ENCODE measurements at places on chromosomes 7 and 10. TPM values are rescaled to one million over a fixed set of nuclear protein-coding genes. Genes with fewer than 3 reads are reported as not detected.

The SH2B2 gene
- total RNA-seq, result 9.9 TPM

The SORCS1 gene
- total RNA-seq, result 25.6 TPM

The SPDYE3 gene
- total RNA-seq, result not detected

GRCh38 chr10:11440250-11441150 is 170.9 kb downstream of the USP6NL start:
- DNase-seq, result no peak

GRCh38 chr10:101453791-101454718 is 100.1 kb downstream of the BTRC start:
- no peak for DNase-seq

The TMEM168 gene
- total RNA-seq, result 39.6 TPM

DNA sequence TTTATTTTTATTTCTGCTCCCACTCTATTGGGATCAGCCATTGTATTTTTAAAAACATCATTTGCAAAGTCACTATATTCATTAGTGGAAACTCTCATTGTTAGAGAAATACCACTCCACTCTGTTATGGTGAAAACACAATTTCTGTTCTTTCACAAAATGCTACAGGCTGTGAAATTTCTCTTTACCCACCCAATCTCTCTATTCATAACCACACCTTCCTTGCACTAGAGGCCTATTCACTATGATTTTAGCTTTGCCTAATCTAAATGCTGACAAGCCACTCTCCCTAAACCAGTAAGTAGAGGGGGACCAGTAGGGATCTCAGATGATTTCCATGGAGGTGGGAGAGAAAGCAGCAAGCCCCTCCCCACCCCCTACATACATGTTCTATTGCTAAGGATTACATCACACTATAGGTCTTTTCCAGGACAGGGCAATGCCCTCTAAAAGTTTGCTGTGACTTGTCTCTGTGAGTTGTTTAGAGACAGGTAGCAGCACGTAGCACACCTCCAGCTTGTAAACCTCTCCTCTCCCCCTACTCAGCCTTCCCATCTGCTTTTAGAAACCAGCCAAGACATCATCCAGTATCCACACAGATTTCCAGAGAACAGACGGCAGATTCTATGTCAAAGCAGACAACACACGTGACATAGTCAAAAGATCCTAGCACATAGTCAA is 58.3 kb upstream of the PPP1R3C start:
- no peak for DNase-seq

The AGR3 gene
- total RNA-seq, result not detected

DNA sequence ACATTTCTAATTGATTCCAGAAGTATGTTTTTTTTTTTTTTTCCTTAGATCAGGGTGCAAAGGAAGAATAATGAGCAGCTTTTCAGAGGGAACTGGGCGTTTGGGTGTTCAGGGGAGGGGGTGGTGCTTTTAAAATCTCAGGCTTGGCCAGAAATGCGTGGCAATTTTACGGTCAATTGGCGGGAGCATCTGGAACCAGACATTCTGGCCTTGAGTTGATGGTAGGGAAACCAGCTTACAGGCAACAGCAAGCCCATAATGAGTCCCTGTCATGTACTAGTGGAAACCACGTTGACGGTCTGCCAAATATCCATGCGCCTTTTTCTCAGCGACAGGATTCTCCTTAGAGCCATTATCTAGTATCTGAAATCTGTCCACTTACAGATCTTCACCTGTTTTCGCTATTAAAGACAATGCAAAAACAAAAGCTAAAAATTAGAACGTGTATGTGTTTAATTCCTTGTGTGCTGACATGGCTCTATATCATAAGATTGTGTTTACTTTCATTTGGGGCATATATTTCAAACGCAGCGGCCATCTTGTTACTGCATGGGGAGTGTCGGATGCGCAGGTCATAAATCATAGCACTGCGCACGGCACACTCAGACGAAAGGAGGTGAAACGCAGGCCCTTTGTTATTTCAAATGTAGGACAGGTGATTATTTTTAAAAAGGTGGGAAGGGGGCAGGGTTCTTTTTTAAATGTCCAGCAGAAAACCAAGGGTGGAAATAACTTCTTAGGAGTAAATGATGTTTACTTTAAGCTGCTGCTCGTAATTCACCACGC is 209.2 kb downstream of the AGMO start:
- DNase-seq, result no peak

The STOX1 gene
- 16.2 TPM for total RNA-seq

The NUDCD3 gene
- 59.2 TPM for total RNA-seq

GRCh38 chr10:32263300-32263699 is 83.7 kb downstream of the EPC1 start:
- DNase-seq, result no peak

The RAMP3 gene
- 1.4 TPM for total RNA-seq

- no peak for DNase-seq
Measured at GRCh38 chr10:3866332-3866731, 81.3 kb upstream of the KLF6 start.

The FANK1 gene
- total RNA-seq, result 4.4 TPM

DNA sequence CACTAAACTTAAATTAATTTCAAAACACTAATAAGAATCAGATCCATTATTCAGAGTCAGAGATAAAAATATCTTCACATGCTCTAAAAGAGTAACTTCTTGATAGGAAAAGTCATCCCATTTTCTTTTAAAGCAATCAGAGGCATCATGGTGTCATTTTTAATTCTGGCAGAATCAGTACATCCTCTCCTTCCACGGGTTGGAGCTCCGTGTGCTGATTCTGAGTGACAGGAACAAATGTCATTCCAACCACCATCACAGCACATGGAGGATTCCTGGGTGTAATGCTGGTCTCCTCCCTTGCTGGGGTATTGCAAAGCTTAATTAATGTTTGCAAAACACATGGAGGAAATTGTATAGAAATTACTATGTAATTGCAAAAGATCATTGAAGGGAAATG is 114.5 kb upstream of the IMMP2L start:
- DNase-seq, result no peak

GRCh38 chr7:323410-323809 is 33.4 kb downstream of the FOXL3 start:
- no peak for DNase-seq

GRCh38 chr7:101829821-101830220 is 12.4 kb downstream of the CUX1 start:
- DNase-seq, result no peak

The SFRP4 gene
- total RNA-seq, result 2.2 TPM

- DNase-seq, result no peak
Measured at GRCh38 chr10:62852961-62853702, 37.0 kb upstream of the EGR2 start.

DNA sequence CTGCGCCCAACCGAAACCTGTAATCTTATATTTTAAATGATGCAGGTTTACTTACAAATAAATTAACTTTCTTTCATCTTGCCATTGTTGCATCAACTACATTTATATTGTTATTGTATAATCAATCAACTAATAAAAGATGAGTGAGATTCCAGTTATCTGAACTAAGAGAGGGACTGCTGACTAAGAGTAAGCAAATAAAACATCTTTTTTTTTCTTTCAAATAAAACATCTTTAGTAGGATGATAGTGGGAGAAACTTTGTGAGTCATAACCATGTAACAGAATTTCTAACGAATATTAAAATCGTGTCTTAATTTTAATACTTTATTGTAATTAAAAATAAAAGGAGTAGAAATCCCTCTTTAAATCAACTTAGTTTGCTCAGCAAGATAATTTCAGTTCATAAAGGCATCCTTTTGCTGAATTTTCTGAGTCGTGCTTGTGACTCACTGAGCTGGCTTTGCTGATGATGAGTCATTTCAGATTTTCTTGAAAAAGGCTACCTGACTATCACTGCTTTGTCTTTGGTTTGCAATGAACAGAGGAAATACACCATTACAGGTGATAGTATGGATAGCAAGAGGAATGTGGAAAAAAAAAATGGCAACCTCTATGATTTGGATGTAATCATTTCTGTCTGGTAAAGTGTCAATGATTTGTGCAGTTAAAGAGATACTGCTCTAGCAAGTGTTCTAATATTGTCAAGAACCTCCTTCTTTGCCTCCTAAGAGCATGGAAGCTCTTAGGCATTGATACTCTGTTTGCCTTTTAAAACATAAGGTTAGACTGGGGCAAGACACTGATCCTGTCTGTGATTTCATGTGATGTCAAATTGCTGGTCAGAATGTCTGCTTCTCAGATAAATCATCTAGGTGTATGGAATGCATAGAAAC is 119.5 kb downstream of the GPR158 start:
- no peak for DNase-seq

- no peak for DNase-seq
Measured at GRCh38 chr7:35869810-35870209, 69.0 kb downstream of the SEPTIN7 start.

The NKX6-2 gene
- total RNA-seq, result not detected

GRCh38 chr10:114943000-114943399 is 5.0 kb downstream of the TRUB1 start:
- no peak for DNase-seq

GRCh38 chr10:44418637-44419036 is 33.7 kb upstream of the CXCL12 start:
- no peak for DNase-seq

DNA sequence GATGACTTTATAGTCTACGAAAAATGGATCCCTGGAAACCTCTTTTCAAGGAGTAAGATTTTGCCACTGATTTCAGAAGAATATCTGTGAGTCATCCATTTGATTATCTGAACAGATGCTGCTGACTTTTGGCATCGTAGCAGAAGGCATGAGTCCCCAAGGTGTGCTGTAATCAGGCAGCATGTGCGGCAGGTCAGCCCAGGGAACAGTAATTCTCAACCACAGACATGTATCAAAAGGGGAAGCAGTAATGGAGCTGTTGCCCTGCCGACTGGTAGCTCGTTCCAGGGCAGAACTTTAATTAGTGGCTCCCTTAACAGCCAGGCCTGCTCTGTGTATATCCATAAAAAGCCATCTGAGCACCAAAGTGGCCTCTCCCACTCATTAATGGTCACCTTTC is 5.7 kb upstream of the VWC2 start:
- DNase-seq, result no peak

- no peak for DNase-seq
Measured at GRCh38 chr7:2527505-2528467, 8.2 kb downstream of the LFNG start.

The NKX1-2 gene
- 0.54 TPM for total RNA-seq

- no peak for DNase-seq
Measured at GRCh38 chr10:29256019-29256418, 32.9 kb upstream of the LYZL1 start.

The SLC13A1 gene
- not detected for total RNA-seq

DNA sequence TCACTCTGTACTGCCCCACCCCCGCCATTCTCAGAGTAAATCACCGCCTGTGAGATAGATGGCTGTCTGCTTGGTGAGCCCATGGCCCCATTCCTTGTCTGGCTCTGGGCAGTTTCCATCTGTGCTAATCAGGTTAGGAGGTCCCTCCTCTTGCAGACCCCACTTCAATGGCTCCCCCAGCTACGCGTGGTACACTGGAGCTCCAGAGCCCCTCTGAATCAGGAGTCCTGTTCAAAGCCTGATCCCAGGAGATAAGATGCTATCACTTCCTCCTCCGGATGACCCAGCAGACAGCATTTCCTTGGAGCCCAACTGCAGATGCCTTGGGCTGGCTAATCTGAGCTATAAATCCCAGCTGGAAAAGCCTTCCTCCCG is 122.3 kb downstream of the SH3PXD2A start:
- DNase-seq, result no peak

DNA sequence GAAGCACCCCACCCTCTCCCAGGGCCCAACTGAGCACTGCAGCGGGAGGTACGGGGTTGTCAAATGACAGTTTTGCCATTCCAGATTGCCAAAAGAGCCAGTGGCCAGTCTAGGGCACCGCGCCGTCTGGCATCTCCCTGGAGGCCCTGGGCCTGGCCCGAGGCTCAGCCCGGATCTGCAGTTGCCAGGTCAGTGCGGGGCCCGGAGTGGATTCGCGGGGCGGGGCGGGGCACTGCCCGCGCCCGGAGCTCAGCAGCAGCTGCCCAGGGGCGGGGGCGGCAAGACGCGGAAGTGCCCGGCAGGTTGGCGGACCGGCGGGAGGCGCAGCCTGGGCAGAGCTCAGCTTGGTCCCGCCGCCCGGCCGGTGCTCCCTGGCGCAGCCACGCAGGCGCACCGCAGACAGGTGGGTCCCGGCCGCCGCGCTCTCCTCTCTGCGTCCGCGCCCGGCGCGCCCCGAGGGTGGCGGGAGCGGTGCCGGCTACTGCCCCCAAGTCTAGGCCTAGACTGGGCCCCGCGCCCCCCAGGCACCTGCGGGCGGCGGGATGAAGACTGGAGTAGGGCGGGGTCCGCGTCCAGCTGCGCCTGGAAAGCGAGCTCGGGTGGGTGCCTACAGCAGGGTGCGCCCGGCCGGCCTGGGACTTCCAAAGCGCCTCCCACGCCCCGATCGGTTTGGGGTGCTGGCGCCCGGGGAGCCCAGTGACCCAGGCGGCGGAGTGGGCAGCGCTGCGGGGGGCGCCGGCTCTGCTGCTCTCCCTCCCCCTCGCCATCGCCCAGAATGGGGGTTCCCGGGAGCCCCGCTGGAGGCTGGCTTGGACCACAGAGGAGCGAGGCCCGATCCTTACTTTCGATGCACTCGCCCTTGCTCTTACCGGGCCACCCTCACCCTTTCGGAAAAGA is at the start of gene IRF5:
Gene IRF5 (plus strand): TSS at position 281 of the 897 bp plus-strand sequence. CDS start 4,155 bp downstream, outside the sequence.
- peak; percentile 28 for DNase-seq

The ZNRF2 gene
- 33.3 TPM for total RNA-seq

GRCh38 chr10:86944471-86944870 is 12.9 kb downstream of the MMRN2 start:
- no peak for DNase-seq

GRCh38 chr10:70461397-70462348 is 16.9 kb upstream of the PALD1 start:
- peak; percentile 80 for DNase-seq

- no peak for DNase-seq
Measured at GRCh38 chr7:116862951-116863670, 724 bp downstream of the CAPZA2 start.

DNA sequence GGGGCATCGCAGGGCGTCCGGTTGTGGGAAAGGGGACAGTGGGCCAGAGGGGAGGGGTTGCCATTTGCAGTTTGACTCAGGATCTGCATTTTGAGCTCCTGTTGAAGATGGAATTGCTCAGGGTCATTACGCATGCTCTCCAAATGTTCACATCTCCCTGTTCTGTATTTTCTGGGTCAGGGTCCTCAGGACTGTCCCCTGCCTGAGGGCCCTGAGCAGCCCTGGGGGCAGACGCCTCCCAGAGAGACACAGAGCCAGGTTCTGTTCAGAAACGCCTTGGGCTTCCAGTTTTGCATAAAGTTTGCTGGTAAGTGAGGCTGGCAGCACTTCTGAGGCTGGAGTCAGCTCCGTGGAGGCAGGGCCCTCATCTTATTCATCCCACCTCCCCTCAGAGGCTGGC is 34.1 kb upstream of the NUB1 start:
- no peak for DNase-seq

DNA sequence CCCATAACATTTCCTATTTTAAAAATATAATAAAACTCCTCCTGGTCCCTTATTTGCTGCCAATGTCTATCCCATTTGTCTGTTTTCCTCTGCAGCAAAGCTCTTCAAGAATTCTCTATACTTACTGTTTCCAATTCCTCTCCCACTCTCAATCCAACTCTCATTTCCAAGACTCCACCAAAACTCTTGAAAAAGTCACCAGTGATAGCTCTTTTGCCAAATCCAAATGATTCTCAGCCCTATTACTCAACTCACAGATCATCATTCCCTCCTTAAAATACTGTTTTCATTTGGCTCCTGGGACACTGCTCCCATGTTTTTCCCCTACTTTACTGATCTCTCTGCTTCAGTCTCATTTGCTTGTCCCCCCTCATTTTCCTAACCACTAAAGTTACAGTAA is 139.4 kb downstream of the HIBADH start:
- DNase-seq, result no peak

- DNase-seq, result peak; percentile 32
Measured at GRCh38 chr7:43513251-43513650, 69.7 kb upstream of the STK17A start.

- DNase-seq, result no peak
Measured at GRCh38 chr10:71231206-71231605, 18.8 kb downstream of the UNC5B start.

The OR2A7 gene
- 0.91 TPM for total RNA-seq

GRCh38 chr10:24385776-24386175 is 176.8 kb downstream of the KIAA1217 start:
- no peak for DNase-seq

Measured in cerebellum (tissue), 4 donors.